ENCODE measurements at places on chromosomes 3 and 15.

DNA sequence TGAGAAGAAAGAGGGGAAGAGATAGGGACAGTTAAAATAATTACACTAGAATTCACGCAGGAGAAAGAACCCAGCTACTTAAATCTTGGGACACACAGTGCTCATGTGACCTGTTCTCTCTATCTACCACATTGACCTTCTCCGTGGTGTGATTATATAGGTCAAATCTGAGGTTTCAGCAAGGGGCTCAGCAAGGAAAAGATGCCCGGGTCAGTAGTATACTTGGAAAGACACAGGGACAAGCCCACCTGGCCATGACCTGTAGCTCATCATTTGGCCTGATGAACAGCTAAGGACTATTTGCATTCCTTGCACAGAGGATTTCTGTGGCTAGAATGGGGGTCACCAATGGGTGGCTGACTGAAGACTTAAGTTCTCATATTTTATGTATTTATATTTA lies 71.9 kb downstream of the SSR3 start:
- DNase-seq: no peak

DNA sequence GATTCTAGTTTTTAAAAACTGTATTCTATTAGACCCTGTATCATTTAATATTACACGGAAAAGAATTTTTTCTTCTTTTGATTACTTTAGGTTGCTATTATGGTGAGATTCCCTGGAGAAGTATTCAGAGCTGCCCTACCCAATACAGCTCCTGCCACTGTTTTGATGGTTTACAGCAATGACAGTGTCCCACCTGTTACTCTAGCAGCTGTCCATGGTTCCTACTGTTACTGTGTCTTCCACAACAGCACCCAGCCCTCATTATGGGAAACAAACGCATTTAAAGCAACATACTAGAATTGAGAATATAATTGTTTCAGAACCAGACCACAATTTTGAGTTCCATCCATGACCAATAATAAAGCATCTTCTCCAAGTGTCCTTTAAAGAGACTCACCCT lies 450.7 kb downstream of the SHQ1 start:
- no peak for DNase-seq

DNA sequence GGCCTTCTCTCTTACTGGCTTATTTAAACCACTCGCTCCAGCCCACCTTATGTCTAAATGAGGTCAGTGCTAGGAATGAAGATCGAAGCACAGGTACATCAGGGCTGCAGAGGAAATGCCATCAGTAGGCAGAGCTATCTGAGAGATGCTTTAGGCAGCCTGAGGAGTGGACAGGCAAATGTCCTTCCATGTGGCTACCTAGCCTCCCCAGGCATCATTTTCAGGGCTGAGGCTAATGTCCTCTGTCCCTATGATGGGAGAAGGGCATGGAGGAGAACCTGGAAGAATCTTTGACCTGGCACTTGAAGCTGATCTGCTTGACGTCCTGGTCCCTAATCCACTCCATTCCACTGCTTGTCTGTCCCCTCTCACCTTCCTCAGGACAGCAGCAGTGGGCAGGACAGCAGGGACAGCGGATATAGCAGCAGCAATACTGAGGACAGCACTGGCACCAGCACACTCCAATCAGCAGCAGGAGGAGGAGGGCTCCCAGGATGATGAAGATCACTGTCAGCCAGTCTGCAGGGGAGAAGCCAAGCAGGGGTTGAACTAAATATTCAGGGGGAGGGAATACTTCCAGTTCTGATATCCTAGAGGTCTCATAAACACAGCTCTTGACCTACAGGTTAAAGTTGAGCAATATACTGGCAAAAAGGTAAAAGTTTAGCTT lies 21.0 kb downstream of the ILDR1 start:
- DNase-seq: no peak

DNA sequence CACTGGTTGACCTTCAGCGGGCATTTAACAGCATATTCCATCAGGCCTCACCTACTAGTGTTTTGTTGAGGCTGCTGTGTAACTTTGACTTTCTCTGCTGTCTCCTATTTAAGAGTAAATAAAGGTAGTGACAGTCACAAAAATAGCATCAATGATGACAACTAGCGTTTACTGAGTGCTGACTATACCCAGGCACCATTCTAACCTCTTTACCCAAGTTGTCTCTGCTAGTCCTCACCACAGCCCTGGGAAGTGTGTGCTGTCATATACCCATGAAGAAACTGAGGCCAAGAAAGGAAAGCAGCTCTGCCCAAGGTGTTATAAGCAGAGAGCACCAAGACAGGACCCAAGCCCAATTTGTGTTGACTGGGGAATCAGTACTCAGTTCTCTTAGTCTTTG lies 286.4 kb upstream of the CTDSPL start:
- no peak for DNase-seq

DNA sequence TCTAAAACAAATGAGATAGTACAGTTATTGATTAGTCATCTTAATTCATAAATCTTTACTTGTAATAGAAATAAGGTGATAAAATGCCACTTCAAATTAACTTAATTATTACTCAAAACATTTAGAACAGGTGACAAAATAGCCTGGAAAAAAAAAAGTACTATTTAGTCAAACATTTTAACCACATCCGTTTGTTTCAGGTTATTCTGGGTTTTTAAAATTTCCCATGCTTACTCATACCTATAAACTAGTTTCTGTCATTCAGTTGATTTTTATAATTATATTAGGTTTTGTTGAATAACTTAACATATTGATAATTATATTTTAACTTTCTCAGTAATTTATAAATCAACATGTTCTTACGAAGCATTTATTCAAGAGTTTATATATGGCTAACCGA lies 483.0 kb downstream of the ROBO1 start:
- no peak for DNase-seq

- DNase-seq: no peak
These were observed 86.7 kb upstream of the LIMD1 start for GRCh38 chr3:45507820-45508317.

DNA sequence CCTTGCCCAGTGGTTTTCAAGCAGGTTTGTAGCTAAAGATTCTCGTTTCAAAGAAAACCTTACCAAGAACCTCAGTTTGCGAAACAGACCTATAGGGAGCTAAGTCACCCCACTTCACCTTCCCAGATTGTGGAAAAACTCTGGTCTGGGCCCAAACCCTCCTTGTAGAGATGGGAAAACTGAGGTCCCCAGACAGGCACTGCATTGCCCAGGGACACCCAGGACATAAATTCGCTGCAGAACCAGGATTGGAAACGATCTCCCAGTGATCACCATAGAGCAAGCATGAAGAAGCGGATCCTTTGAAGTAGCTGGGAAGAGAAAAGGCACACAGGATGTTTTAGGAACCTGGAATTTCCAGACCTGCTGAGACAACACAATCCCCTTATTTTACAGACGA lies 85.6 kb upstream of the PIAS1 start:
- no peak for DNase-seq

DNA sequence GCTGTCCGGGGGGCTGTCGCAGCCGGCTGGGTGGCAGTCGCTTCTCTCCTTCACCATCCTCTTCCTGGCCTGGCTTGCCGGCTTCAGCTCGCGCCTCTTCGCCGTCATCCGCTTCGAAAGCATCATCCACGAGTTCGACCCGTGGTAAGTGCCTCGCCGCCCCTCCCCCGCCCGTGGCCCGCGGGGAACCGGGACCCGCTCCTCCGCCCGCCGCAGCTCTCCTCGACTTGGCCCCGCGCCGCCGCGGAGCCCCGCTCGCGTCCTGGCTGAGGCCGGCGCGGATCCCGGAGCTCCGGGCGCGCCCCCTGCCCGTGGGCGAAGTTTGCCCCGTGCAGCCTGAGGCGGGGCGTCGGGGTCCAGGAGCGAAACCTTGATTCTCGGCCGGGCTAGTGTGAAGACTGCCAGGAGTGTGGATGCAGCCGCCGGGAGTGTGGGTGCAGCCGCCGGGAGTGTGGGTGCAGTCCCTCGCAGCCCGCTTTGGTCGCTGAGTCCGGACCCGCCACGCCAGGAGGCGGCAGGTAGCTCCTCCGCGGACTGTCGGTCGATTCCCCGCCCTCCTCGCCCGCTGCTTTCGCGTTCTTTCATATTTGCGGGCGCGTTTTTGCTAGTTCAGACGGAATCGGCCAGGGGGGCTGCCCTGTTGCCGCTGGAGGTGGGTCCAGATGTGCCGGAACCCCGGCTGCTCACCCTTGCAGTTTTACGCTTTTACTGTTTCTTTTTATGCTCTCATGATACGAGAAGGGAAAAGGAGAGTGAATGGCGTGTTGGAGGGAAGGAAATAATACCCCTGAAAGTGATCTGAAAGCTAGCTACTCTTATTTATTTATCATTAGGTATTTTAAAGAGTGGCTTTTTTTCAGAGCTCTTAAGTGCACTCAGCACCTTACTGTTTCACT lies 692 bp downstream of the STT3B start:
- peak; percentile 49 for DNase-seq

DNA sequence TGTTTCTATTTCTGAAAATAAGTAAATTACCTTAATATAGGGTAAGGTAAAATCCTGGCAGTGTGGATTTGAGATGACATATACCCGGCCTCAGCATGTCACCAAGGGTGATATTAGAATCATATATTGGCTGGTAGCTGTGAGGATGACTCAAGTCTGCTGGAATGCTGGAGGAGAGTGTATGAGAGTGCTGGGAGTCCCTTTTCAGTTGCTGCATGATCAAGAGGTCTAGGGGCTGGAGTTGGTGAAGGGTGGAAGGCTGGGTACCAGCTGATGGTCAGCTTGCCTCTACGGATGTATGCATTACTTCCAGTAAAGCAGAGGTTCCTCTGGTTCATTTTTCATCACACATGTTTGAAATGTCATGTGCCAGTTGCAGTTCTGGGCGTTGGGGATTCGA lies 40.6 kb downstream of the SLC25A26 start:
- DNase-seq: no peak

GRCh38 chr3:165568907-165569462 lies 268.2 kb downstream of the BCHE start:
- no peak for DNase-seq

DNA sequence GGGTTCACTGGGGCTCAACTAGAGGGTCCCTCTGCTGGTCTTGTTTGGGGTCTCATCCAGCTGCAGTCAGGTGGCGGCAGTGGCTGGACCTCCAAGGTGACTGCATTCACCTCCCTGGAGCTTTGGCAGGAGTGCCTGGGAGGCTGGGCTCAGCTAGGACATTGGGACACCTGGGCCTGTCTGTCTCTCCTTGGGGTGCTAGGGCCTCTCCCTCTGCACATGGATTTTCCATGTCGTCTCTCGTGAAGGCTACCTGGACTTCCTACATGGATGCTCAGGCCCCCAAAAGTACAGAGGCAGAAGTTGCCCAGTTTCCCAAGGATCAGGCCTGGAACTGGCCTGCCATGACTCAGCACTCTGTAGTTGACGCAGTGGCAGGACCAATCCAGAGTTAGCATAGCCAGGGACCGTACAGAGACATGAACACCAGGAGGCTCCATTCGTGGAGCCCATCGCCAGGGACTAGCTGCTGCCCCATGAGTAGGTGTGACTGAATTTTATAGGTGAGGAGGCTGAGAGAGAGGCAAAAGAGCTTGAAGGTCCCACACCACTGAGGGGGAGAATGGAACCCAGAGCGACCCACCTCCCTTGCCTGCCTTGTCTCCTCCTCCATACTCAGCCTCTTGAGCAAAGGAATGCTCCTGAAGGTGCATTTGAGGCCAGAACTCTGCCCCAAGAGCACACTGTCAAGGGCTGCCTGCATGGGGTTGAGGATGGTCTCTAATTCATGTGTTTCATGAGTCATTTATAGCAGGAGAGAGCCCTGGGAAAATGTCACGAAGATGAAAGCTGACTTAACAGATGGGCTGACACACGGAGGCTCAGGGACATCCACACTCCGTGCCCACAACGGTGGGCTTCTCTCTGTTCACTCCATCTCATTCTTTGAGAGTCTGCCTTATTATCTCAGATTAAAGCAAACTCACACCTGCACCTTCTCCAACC lies 13.0 kb upstream of the ALDH1A3 start:
- no peak for DNase-seq

GRCh38 chr3:177983320-177983719 lies 552.9 kb upstream of the KCNMB2 start:
- no peak for DNase-seq

- no peak for DNase-seq
These were observed 205.0 kb downstream of the ADAMTSL3 start for GRCh38 chr15:83858820-83859505.

DNA sequence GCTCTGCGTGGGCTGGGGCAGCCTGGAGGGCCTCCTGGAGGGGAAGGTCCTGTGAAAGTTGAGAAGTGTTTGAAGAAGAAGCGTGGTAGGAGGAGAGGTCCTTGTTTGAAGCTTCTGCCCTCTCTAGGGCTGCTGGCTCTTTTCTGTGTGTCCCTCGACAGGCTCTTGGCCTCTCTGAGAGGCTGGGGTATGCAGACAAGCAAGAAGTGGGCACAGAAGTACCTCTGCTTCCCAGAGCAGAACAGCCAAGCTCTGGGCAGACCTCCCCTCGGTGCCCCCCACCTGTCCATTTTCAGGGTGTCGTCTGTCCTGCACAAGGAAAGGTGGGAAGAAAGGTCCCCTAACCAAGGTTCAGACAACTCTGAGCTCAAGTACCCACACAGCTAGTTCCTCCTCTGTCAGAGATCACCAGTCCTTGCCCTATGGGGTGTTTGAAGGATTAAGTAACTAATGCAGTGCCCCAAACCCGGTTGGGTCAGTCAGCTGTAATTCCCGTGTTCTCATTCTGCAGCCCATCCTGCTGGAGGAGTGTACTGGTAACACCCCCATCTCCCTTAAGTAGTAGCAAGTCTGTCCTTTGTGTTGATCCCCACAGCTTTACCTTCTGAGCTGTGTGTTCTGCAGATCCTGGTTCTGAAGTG lies 6.3 kb downstream of the CSK start:
- DNase-seq: no peak

DNA sequence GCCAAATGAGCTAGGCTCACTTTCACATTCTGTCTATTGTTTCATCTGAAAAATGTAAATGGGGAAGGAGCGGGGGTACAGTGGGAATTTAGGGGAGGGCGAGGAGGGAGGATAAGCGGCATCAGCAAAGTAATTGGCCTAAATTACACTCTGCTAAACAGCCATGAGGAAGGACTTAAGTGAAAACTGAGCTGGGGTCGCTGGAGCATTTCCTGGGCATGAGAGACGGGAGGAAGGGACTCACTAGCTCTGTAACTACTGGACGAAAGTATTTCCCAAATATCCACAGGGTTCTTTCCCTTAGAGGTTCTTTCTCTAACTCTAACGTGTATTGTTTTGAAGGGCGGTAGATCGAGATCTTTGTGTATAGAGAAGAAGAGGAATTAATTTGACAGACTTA lies 418.0 kb downstream of the SOX2 start:
- no peak for DNase-seq

- peak; percentile 6 for DNase-seq
These were observed 34.5 kb downstream of the POMGNT2 start for GRCh38 chr3:43071313-43071893.

GRCh38 chr3:78729946-78730345 lies 1037.9 kb downstream of the ROBO1 start:
- no peak for DNase-seq

DNA sequence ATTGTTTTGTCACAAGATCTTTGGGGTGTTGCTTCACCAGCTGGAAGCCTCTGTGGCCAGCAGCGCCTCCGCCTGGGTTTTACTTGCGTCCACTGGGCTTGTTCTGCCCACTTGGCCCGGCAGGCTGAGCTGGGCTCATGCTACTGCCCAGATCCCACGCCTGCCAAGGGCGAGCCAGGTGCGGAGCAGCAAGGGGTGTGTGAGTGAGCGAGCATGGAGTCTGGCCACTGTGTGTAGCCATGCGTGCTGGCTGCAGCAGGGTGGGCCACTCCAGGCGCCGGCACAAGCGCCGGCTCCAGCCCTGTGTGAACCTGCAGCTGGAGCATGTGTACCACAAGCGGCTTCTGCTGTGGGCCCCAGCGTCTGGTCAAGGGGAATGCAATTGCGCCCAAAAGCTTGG lies 416.5 kb upstream of the RGMA start:
- DNase-seq: no peak

All from activated CD4-positive, alpha-beta T cell treated with anti-CD3 and anti-CD28 coated beads, Interleukin-2, Interleukin-4, amounts not matched to agents 100 ng/mL and 50 ng/mL, durations not matched to agents 16 hours and 8 hours (primary cell).